ENCODE measurements at places on chromosomes 1 and 21. TPM values are rescaled to one million over a fixed set of nuclear protein-coding genes. Genes with fewer than 3 reads are reported as not detected.

PIK3CD gene
- total RNA-seq: 250 TPM

BNIPL gene
- 4.1 TPM for total RNA-seq

- DNase-seq: no peak
Measured at GRCh38 chr1:56135069-56135863, 444.1 kb downstream of the PLPP3 start.

- DNase-seq: no peak
Measured at GRCh38 chr1:84078108-84078841, 65.8 kb upstream of the PRKACB start.

DNA sequence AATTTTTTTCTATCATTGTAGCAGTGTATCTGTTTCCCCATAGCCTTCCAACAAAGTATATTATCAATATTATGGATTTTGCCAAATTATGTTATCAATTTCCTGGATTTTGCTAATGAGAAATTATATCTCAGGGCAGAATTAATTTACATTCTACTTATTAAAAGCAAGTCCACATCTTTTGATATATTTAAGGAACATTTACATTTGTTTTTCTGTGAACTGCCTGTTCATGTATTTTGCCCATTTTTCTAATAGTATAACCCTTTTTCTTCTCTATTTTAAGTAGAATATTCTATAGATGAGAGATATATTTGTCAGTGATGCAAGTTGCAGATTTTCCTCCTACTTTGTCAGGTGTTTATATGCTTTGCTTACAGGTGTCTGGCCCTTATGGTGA is 24.4 kb downstream of the C1orf87 start:
- DNase-seq: no peak

- no peak for DNase-seq
Measured at GRCh38 chr1:70033266-70033873, 172.0 kb downstream of the LRRC40 start.

- DNase-seq: no peak
Measured at GRCh38 chr1:65820983-65821382, 28.3 kb downstream of the PDE4B start.

TSPAN1 gene
- not detected for total RNA-seq

GRCh38 chr1:76929136-76929535 is 61.9 kb downstream of the ST6GALNAC5 start:
- DNase-seq: no peak

DNA sequence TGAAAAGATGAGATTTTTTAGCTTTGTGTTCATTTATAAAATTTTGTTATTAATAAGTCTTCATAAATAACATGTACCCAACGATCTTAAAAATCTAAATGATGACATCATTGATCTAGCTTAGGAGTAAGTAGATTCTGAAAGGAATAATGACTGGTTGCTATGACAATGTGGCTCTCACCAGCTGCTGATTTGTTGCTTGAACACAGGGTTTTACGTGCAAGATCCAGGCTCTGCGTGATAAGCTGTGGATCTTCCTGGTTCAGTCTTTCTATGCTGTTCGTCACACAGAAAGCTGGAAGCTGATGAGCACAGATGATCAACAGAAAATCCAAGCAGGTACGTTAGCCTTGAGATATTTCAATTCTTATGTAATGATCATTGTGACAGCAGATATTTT is 49.1 kb upstream of the C1orf146 start:
- no peak for DNase-seq

GSTM1 gene
- total RNA-seq: not detected

- no peak for DNase-seq
Measured at GRCh38 chr1:226891846-226892523, 21.6 kb downstream of the PSEN2 start.

GRCh38 chr1:9180111-9180819 is 51.4 kb upstream of the GPR157 start:
- no peak for DNase-seq

DNA sequence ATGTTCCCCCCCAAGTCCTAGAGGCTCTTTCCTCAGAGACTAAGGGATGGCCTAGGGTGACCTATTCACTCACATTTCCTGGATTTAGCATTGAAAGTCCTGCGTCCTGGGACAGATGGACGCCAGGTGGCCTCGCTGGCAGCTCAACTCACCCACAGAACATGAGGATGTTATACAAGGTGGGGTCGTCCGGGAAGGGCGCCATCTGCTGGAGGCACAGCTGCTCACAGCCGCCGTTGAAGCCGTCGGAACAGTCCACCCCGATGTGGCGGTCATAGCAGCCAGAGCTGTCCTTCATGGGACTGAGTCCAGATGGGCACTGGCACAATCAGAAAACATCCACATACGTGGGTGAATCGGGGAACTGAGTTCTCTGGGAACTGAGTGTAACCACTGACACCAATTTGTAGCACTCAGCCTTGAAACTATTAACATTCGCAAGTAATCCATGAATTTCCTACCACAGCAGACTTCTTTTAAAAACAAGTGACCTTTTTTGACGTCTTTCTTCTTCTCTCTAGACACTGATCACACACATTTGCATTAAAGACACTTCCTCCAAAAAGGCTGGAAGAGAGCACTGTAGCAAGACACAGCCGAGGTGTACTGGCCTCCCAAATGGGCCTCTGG is 215.4 kb downstream of the ASTN1 start:
- peak; percentile 29 for DNase-seq

SPATA17 gene
- total RNA-seq: not detected

ANKRD65 gene
- total RNA-seq: not detected

ETV3L gene
- not detected for total RNA-seq

DNA sequence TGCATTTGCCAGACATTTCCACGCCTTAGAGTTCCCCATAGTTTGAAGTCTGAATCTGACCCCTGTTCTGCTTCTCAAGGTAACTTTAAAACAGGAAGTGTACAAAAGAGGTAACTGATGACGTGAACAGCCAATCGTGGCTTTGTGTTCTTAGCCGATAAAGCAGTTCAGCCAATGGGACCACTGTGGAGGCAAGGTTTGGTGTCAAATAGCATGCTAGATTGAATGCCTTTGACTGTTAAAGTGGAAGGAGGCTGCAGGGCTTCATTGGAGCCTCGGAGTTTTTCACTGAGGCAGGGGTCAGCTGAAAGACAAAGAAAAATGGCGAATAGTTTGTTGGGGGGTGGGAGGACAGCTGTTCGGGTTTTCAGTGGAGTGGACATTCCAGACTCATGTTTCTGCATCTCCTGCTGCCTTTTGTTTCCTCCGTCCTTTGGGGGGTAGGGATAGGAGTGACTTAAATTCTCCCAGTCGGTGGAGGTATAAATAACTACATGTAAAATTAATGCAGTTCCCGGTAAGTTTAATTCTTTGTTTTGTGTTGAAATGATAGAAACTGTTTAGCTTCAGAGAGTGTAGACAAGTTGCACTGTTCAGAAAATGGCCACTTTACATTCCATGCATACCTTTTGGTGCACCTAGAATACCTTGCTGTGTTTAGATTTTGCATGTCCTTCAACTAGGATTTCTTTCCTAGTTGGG is 17.7 kb downstream of the NFYC start:
- DNase-seq: peak; percentile 47

DNA sequence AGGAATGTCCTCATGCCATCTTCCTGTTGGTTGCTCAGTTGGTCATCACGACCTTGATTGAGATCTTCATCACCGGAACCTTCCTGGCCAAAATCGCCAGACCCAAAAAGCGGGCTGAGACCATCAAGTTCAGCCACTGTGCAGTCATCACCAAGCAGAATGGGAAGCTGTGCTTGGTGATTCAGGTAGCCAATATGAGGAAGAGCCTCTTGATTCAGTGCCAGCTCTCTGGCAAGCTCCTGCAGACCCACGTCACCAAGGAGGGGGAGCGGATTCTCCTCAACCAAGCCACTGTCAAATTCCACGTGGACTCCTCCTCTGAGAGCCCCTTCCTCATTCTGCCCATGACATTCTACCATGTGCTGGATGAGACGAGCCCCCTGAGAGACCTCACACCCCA is 42.9 kb downstream of the KCNJ15 start:
- no peak for DNase-seq

Measured in activated naive CD8-positive, alpha-beta T cell treated with anti-CD3 and anti-CD28 coated beads, Interleukin-2, amount 10 ng/mL, durations not matched to agents 7 days and 5 days (primary cell).